ENCODE measurements at places on chromosomes 1 and 21.

DNA sequence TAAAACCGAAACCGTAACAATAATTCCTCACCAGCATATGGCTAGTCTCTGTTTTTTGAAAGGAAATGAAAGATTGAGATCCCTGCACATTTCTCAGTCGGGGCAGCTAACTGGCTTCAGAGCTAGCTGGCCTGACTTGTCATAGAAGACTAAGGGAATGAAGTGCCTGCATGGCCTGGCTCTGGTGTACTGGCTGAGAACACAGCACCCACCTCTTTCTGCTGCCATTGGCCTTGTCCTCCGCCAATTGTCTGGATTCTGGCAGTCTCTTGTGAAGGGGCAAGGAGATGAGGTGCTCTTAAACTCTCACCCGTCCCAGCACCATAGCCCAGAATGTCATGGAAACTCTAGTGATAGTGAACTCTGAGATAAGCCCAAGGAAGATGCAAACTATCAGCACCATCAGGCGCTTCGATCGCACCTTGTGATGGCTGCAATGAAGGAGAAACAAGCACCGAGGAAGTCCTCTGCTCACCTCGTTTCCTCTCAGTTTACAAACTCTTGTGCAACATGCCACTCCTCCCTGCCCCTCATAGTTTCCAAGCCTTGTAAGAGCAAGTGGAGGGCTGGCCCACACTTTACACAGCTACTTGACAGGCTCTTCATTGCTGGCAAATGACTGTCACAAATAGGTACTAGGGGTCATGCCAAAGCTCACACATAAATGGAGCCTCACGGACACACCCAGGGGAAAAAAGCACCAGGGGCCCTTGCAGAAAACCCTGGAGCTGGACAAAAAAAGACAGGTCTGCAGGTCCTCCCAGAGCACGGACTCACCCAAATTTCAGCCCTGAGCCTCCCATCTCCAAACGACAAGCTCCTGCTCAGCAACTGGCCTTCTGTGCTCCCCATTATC, 16.4 kb downstream of the INPP5B start:
- DNase-seq = peak; percentile 69

GRCh38 chr1:221363039-221363438, 378.9 kb downstream of the DUSP10 start:
- no peak for DNase-seq

DNA sequence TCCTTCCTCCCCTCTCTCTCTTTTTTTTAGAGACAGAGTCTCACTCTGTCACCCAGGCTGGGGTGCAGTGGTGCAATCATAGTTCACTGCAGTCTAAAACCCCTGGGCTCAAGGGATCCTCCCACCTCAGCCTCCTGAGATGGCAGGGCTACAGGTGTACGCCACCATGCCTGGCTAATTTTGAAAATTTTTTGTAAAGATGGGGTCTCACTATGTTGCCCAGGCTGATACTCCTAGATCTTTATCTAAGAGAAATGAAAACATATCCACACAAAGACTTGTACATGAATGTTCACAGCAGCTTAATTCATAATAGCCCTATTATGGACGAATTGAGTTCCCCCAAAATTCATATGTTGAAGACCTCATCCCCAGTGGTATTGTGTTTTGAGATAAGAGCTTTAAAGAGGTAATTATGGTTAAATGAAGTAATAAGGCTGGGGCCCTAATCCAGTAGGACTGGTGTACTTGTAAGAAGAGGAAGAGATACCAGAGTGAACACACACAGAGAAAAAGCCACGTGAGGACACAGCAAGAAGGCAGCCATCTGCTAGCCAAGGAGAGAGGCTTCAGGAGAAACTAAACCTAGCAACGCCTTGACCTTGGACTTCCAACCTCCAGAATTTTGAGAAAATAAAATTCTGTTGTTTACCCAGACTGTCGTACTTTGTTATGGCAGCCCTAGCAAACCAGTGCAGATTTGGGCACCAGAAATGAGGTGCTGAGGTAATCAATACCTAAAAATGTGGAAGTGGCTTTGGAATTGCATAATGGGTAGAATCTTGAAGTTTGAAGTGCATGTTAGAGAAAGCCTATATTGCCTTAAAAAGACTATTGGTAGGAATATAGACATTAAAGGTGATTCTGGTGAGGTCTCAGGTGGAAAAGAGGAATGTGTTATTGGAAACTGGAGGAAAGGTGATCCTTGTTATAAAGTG, 13.2 kb downstream of the IFNLR1 start:
- DNase-seq = no peak

- peak; percentile 38 for DNase-seq
Observed at GRCh38 chr1:1065265-1065939, 8.7 kb downstream of the RNF223 start.

GRCh38 chr1:235339746-235340145, 11.4 kb downstream of the GGPS1 start:
- DNase-seq = no peak

DNA sequence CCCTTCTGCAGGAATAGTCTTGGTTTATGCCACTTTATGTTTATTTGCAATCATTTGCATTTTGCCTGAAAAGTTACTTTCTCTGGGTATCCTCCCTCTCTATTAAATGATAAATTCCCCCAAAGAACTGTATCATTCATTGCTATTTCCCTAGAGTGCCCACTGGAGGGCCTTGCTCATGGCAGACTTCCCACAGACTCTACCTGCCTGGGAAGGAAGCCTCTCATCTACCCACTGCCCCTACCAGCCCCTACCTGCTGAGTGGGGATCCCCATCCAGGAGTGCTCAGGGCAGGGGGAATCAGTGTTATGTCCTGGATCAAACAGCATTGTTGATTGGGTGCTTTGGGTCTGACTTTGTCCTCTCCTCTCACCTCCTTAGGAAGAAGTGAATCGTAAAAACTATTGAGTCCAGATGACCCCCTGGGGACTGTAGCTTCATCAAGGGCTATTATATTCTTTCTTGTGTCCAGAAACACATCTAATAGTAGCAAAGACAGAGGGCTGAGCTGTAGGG, 6.8 kb upstream of the LRRN2 start:
- DNase-seq = no peak

GRCh38 chr1:162248854-162249535, 127.7 kb downstream of the SPATA46 start:
- DNase-seq = no peak

GRCh38 chr1:223704921-223705878, 7.1 kb upstream of the CAPN2 start:
- DNase-seq = no peak

Measured in activated CD4-positive, alpha-beta memory T cell treated with anti-CD3 and anti-CD28 coated beads for 36 hours (primary cell).